ENCODE measurements at places on chromosomes 13 and 19. TPM values are rescaled to one million over a fixed set of nuclear protein-coding genes. Genes with fewer than 3 reads are reported as not detected.

Gene PRSS57
- not detected for total RNA-seq

DNA sequence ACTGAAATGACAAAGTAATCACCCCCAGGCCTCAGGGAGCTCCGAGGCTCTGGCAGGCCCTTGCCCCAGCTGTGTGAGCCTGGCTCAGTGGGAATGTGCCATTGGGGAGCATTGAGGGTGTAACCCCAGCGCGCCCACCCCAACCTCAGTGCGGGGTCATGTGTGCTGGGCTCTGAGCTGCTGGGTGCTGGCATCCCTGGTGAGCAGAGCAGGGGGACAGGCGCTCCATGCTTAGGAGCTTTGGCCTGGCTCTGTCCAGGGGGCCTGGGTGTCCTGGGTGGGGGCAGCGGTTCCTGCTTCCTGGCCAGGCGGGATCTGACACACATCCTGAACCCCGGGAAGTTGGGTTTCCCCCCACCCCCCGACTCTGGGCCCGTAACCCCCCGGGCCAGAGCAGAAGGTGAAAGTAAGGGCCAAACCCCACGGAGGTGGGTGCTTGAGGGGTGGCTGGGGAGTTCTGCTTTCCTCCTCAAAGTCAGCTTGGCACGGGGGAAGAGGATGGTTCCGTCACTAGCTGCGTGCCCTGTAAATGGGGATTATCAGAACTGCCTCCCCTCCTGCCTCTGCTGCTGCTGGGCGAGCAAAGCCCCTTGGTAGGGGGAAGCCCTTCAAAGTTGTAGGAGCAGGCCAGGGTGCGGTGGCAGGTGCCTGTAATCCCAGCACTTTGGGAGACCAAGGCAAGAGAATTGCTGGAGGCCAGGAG, 1.7 kb downstream of the LRP3 start:
- H3K27ac ChIP-seq = no peak overlapping the region
- H3K27me3 ChIP-seq = no peaks in the 10 kb centered on the region
- DNase-seq = no peak
- H3K4me1 ChIP-seq = no peaks in the 10 kb centered on the region
- H3K4me3 ChIP-seq = peak overlapping the region; percentile 89

Gene IRGQ
- 39.0 TPM for total RNA-seq

Gene DYRK1B
- total RNA-seq = 19.2 TPM

GRCh38 chr13:20714563-20715329, 11.2 kb downstream of the IL17D start:
- no peak overlapping the region for H3K27ac ChIP-seq
- H3K4me1 ChIP-seq = peaks cover 24% of the 10 kb centered on the region
- no peak for DNase-seq

Gene ZNF723
- not detected for total RNA-seq

GRCh38 chr13:74730556-74731331, 596.5 kb upstream of the KLF12 start:
- H3K4me3 ChIP-seq = no peak overlapping the region
- H3K36me3 ChIP-seq = no peaks in the 10 kb centered on the region
- peak; percentile 46 for DNase-seq
- H3K27me3 ChIP-seq = no peaks in the 10 kb centered on the region

GRCh38 chr13:32233062-32233461, 82.1 kb downstream of the ZAR1L start:
- no peak overlapping the region for H3K4me3 ChIP-seq
- H3K27ac ChIP-seq = no peak overlapping the region
- no peak for DNase-seq
- no peaks in the 10 kb centered on the region for H3K4me1 ChIP-seq
- no peaks in the 10 kb centered on the region for H3K36me3 ChIP-seq

Gene SLC25A42
- total RNA-seq = 22.4 TPM

DNA sequence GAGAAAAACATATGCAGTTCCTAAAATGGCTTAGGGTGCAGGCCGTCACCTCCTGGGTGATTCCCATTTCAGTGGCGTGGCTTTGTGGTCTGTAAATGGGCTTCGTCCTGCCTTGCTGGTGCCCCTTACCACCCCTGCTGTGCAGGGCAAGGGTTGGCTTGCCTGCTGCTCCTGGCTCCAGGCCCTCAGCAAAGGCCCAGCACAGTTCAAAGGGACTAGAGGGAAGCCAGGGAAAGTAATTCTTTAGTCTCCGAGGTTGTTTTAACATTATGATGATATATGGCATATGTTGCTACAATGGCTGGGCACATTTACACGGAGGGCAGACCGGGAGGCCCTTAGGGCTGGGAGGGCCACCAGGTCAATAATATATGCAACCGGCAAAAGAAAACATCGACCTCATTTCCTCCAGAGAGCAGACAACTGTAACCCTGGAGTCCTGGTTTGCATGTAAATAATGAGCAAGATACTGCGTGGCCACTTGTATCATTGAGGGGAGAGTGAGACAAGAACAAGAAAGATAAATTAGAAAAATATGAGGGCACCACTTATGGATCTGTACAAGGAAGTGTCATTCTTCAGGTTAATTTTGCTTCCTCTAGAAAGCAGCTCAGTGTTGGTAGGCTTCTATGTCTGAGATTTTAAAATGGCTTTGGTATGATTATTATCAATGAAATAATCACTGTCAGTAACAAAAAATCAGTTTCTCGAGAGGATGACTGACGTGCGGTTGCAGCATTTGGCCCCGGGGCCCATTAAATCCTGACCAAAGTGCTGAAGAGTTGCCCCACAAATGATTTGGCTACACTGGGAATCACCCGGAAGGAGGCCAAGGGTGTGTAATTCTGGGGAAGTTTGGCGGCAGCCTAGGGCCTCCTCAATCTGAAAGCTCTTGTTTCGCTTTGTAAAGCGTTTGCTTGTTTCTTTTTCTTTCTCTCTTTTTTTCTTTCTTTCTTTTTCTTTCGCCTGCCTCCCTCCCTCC, 32.8 kb upstream of the URI1 start:
- peaks cover 2% of the 10 kb centered on the region for H3K27me3 ChIP-seq
- H3K4me1 ChIP-seq = no peaks in the 10 kb centered on the region
- H3K27ac ChIP-seq = no peak overlapping the region
- no peak for DNase-seq

DNA sequence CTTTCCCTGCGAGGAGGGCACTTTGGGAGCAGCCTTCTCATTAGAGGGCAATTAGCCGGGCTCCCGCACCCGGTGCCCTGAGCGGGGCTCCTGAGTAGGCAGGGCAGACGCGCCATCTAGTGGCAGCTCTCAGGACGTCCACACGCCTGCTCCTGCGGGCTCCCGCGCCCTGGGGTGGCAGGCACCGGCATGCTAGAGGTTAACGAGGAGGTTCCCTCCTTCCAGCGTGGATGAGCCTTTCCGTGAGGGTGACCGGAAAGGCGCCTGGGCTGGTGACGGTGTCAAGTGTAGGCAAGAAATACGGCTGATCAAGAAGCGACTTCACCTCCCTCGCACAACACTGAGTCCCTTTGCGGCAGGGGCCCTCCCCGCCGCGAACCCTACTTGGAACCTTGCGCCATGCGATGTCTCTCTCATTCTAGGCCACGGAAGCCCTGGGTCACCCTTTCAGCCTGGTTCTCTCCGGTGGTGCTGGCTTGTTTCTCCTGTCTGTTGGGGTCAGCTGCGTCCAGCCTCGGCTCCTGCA, 67.7 kb downstream of the ALOX5AP start:
- peaks cover 14% of the 10 kb centered on the region for H3K4me1 ChIP-seq
- no peaks in the 10 kb centered on the region for H3K36me3 ChIP-seq
- H3K27ac ChIP-seq = no peak overlapping the region
- no peaks in the 10 kb centered on the region for H3K27me3 ChIP-seq
- H3K4me3 ChIP-seq = no peak overlapping the region

Gene LIG1
- total RNA-seq = 42.0 TPM

DNA sequence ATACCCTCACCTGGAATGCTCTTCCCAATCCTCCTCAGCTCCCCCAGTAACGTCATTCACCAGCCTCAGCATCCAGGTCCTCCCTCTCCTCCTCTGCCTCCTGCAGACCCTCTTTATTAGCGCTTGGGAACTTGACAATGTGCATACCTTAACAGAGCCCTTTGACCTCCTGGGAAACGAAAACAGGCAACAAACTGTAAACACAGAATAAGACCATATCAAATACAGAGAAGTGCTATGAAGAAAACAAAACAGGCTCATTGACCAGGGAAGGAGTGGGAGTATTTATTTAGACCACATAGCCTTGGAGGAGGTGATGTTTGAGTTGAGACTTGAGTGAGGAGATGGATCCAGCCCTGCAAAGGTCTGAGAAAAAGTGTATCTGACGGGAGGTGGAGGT, 107.9 kb upstream of the SLC7A1 start:
- H3K27me3 ChIP-seq = no peaks in the 10 kb centered on the region
- H3K36me3 ChIP-seq = no peaks in the 10 kb centered on the region
- H3K27ac ChIP-seq = no peak overlapping the region

- no peak overlapping the region for H3K27ac ChIP-seq
- no peaks in the 10 kb centered on the region for H3K27me3 ChIP-seq
- H3K36me3 ChIP-seq = no peaks in the 10 kb centered on the region
Observed at GRCh38 chr19:44258136-44258535, 1.6 kb upstream of the ZNF233 start.

Gene SLITRK1
- not detected for total RNA-seq

DNA sequence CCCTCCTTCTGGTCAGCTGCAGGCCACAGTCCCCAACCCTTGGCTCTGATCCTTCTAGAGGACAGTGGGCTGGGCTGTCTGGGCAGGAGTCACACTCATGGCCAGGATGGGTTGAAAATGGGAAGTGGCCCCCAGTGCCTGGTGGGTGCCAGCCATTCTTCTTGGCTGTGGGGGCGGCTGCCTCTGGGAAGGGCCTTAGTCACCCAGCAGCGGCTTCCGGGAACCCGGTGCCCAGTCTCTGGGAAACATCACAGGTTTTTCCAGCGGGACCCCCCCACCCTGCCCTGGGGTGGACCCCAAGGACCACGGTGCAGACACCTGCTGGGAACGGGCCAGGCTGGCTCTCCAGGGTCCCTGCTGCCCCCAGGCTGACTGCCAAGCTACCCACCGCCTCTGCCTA, 27.3 kb upstream of the SLC7A10 start:
- no peaks in the 10 kb centered on the region for H3K27me3 ChIP-seq
- no peak overlapping the region for H3K4me3 ChIP-seq
- H3K4me1 ChIP-seq = no peaks in the 10 kb centered on the region
- H3K27ac ChIP-seq = no peak overlapping the region
- no peaks in the 10 kb centered on the region for H3K36me3 ChIP-seq
- no peak for DNase-seq

Gene LGALS4
- total RNA-seq = 0.46 TPM

Data from cardiac muscle cell (in vitro differentiated cells and primary cell).